Stimulated activated CD8-positive, alpha-beta memory T cell treated with anti-CD3 and anti-CD28 coated beads, Interleukin-7, amount 100 ng/mL, for 24 hours (primary cell): ENCODE measurements at places on chromosomes 5 and 9.

DNA sequence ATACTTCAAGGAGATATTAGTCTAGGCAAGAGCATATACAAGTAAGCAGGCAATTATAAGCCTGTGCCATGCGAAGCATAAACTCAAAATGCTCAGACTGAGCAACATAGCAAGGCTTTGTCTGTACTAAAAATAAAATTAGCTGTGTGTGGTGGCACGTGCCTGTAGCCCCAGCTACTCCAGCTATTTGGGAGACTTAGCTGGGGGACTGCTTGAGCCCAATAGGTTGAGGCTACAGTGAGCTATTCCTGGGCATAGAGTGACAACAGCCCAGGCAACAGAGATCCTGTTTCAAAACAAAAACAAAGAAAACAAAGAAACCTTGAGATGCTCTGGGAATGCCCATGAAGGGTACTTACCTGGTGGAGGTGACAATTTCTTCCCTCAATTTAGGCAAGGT lies 130.5 kb upstream of the ZNF608 start:
- no peak for DNase-seq

- DNase-seq: no peak
These were observed 65.1 kb downstream of the BASP1 start for GRCh38 chr5:17282283-17283120.

GRCh38 chr9:130287736-130288135 lies 22.2 kb downstream of the HMCN2 start:
- DNase-seq: no peak

GRCh38 chr5:115542086-115542485 lies 2.5 kb downstream of the FEM1C start:
- no peak for DNase-seq

- DNase-seq: no peak
These were observed 89.8 kb upstream of the RAD23B start for GRCh38 chr9:107193251-107193650.

DNA sequence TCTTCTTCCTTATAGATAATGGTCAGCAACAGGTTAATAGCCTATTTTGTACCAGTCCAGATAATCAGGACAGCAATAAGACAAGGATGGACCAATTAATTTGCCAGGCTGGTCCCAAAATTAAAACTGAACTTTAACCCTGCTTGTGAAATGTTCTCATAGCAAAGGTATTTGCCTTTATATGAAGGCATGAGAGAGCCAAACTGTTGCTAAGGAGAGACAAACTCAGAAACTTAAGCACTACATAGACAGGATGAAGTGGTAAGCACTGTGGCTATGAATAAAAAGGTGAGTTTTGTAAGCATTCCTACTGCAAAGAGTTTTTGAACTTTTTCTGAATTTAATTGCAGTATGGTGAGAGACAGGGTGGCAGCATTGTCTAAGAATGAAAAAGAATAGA lies 174.7 kb upstream of the PPP1R2B start:
- DNase-seq: no peak

GRCh38 chr5:3124410-3124809 lies 372.9 kb upstream of the IRX2 start:
- no peak for DNase-seq

DNA sequence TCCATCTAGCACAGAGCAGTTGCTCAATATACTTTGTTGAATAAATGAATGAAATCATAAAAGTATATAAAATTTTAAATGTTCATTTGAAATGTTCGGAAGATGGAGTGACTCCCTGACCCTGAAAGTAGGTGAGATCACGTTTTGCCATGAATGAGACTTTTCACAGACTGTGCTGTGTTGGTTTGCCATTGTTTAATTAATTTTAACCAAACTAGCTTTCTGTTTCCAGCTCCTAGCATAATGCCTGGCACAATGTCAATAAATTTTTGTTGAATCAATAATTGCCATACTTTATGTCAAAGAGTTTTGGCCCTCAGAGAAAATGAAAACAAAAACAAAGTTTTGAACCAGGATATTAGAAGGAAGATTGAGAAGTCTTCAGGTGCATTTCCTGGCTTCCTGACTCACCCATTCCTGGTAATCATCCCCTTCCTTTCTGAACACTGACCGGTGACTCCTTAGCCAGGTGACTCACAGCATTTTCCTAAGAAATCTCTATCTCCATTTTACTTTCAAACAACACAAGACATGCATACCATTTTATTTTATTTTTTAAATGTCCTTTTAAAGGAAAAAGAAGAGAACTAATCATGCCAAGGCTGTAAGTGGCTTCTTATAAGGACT lies 15.1 kb downstream of the SLC28A3 start:
- no peak for DNase-seq

DNA sequence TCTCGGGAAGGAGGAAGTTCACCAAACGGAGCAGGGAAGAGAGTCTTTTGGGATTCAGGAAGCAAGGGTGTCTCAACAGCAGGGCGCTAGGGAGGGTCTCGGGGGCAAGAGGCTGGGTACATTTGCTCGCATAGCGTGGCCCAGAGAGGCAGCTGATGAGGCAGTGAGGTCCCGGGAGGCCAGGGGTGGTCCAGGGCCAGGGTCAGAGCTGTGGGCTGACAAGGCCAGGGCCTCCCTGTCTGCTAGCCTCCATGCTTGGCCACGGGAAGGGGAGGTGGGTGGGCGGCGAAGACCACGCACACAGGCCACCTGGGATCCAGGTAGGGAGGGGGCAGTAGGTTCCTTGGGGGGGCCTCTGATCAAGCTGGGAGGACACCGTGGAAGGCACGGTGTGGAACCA lies 6.0 kb downstream of the NDOR1 start:
- no peak for DNase-seq

GRCh38 chr5:67702008-67702407 lies 505.4 kb upstream of the CD180 start:
- no peak for DNase-seq
